Stimulated activated CD4-positive, alpha-beta T cell treated with anti-CD3 and anti-CD28 coated beads, TNF-alpha, amount 100 ng/mL, for 24 hours (primary cell): ENCODE measurements at places on chromosomes 6 and 20.

GRCh38 chr6:79430913-79431536 lies 106.2 kb downstream of the LCA5 start:
- no peak for DNase-seq

DNA sequence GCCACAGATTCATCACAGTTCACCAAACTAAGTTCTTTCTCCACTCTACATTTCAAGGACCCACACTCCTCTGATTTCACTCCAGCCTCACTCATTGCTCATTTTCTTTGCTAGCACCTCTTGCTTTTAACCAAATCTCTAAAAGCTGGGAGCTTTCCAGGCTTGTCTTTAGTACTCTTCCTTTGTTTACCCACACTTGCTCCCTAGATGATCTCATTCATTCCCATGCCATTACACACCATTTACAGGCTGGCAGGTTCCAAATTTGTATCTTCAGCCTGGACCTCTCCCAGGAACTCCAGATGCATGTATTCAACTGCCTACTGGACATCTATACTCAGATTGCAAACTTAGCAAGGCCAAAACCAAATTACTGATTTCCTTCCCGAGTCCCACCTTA lies 5.3 kb upstream of the GUCA1B start:
- no peak for DNase-seq

DNA sequence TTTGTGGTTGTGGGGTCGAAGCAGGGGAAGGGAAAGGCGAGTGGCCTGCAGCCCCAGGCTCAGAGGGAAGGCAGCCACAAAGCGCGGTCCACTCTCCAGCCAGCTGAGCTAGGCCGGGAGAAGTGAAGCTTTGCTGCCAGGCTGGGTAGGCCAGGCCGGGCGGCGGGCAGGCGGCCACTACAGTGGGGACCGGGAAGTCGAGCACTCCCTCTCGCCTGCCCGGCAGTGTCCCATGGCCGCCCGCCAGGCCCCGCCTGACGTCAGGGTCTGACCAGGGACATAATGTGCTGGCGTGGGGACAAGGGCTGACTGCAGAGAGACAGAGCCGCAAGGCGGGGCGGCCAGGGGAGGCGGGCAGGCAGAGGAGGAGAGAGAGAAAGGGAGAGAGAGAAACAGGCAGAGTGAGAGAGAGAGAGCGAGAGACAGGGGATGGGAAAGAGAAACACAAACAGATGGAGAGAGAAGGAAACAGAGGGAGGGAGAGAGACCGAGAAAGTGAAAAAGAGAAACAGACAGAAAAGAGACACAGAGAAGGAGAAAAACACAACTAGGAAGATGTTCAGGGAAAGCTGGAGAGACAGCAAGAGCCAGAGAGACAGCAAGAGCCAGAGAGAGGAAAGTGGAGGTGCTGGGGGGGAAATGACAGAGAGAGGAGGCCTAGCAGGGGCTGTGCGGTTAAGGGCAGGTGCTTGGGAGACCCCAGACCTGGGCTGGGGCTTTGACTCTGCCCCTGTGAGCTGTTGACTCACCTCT lies 94.5 kb upstream of the PTPN1 start:
- DNase-seq, result no peak

DNA sequence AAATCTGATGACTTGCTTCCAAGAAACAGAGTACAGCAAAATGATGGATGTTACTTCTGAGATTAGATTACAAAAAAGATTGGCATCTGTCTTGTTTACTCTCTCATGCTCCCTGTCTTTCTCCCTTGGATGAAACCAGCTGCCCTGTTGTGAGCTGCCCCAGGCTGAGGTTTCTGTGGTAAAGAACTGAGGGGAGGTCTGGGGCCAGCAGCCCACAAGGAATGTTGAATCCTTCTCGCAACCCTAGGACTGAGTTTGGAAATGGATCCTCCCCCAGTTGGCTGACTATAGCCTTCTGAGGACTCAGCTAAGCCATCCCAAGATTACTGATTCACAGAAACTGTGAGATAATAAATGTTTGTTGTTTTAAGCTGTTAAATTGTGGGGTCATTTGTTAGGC lies 5.6 kb upstream of the HECA start:
- no peak for DNase-seq

- peak; percentile 56 for DNase-seq
Measured at GRCh38 chr6:37050045-37050853, 44.8 kb downstream of the FGD2 start.

GRCh38 chr6:159943968-159944598 lies 24.8 kb upstream of the IGF2R start:
- DNase-seq, result no peak

DNA sequence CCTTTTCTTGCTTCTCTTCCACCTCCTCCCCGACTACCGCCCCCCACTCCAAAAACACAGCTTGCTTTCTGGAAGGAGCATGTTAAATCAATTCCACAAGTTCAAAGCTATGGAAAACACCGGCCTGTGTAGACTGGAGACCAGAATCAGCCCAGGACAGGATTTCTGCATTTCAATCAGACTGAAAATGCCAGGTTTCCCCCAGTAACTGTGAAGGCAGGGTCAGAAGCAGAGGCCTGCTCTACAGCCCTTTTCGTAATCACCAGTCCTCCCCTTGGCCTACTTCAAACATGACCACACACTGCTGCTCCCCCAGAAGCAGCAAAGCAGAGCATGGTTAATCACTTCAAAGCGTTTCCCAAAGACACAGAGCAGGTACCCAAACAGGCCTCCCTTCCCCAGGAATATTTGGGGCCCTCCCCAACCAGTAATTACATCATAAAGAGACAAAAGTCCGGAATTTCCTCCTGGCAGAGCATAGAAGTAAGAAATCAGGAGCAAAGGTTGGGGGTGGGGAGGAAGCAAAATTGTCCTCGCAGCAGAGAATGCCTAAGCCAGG lies 38.4 kb downstream of the ZMYND8 start:
- no peak for DNase-seq

DNA sequence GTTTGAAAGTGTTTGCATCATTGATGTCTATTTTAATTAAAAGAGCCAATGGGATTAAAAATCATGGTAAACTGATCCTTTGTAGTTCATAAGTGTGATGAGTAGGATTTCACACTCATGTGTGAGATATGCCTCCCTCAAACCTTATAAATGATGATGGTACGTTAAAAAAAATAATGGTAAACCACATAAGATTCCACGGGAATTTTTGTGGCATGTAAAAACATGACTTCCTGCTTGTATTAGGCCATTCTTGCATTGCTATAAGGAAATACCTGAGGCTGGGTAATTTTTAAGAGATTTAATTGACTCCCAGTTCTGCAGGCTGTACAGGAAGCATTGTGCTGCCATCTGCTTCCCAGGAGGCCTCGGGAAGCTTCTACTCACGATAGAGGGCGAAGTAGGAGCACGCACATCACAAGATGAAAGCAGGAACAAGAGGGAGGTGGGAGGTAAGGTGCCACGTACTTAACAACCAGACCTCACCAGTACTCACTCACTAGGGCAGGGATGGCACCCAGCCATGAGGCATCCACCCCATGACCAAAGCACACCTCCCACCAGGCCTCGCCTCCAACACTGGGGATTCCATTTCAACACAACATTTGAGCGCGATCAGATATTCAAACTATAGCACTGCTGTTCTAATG lies 187.6 kb upstream of the QKI start:
- DNase-seq, result no peak
